T-helper 9 cell (primary cell): ENCODE measurements at places on chromosomes 3 and 15.

DNA sequence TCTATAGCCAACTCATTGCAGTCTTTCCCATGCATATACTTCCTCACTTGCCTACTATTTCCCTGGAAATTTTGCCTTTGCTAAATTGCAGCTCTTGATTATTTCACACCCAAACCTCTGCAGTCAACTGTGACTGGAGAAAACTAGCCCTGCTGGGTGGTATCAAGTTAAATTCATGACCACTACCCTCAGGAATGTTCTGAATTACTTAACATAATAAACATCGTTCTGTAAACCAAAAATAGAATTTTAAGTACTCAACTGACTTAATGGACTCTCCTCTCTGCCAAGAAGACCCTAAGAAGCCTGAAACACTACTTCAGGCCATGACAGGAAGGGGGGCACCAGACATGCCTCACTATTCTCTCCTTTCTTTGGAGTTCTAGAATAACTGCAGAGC, 1278.0 kb upstream of the GBE1 start:
- no peak for DNase-seq

DNA sequence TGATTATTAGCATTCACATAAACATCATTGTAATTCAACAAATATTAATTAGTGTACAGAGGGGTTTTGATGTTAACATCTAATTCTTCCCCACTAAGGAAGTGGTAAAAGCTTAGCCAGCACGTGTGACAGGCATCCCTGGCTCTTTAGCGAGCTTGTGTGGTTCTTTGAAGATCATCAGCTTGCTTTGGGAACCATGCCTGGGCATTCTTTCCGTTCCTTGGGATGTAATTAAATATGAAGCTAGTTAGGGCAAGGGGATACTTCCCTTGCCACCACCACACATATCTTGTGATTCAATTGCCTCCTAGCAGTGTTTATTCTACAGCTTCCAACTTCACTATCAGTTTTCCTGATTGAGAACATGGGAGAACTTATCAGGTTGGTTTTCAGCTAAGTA, 246.5 kb downstream of the MYRIP start:
- DNase-seq, result no peak

- DNase-seq, result no peak
Measured at GRCh38 chr3:12194669-12195161, 36.0 kb upstream of the TIMP4 start.

DNA sequence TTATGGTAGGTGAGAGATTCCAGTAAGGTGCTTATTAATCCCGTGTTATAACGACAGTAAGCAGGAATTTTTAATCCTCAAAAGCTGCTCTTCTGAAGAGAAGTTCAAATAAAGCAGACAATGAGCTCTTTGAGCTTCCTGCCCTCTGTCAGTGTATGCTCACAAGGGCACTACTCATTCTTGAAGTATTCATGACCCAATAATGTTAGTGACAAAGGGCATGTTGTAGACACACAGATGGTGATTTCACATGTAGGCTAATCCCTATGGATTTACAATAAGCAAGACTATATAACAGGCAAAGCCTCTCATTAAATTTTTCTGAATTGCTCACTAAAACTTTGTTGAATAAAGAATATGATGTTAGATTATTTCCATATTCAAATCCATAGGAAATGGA, 578.6 kb downstream of the RSL24D1 start:
- DNase-seq, result no peak
